ENCODE measurements at places on chromosomes 6 and 20.

GRCh38 chr6:158020272-158020711 lies 38.6 kb downstream of the SYNJ2 start:
- no peak for DNase-seq

DNA sequence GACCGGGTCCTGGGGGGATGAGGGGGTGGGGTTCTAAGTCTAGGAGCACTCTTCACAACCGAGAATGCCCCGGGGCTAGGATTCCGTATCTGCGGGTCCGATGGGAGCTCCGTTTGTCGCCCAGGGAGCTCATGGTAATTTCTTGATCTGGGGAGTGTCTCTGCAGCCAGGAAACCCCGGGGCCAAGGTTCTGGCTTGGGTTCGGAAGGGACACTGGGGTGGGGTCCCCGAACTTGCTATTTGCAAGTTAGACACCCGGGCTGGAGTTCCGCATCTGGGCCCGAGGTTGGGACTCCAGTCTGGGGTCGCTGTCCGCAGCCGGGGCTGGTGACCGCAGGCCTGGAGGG lies 397 bp downstream of the PEDS1 start:
- DNase-seq, result no peak

GRCh38 chr6:120198033-120198432 lies 848.5 kb upstream of the MAN1A1 start:
- no peak for DNase-seq

DNA sequence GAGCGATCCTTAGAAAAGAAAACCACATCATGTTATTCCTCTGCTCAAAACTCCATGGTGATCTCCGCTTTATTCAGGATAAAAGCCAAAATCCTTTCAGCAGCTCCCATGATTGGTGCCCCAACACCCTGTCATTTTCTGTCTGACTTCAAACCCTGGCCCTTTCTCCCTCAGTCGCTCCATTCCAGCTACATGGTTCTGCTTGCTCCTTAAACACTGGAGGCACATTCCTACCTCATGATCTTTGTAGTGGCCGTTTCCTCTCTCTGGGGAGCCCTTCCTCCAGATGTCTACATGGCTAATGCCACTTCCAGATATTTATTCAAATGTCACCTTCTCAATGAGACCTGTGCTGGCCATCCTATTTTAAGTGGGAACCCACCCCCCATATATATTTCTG lies 100.8 kb downstream of the CAP2 start:
- no peak for DNase-seq

DNA sequence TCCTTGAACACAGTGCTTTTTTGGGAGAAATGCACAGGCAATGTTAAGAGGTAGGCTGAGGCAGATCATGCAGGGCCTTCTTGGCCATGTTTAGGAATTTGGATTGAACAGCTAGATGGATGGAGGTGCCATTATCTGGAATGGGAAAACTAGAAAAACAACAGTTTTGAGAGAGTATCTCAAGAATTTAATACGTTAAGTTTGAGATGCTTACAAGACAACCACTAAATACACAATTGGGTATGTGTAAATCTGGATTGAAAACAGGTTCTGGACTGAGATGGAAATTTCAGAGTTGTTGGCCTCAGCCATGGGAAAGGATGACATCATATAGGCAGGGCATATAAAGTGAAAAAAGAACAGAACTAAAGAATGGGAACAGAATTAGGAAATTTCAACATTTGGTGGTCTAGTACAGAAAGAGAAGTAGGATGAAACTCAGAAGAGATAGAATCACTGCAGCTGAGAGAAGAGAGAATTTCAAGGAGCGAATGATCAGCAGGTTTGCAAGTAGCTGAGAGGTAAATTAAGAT lies 37.1 kb downstream of the NCOA7 start:
- DNase-seq, result no peak

DNA sequence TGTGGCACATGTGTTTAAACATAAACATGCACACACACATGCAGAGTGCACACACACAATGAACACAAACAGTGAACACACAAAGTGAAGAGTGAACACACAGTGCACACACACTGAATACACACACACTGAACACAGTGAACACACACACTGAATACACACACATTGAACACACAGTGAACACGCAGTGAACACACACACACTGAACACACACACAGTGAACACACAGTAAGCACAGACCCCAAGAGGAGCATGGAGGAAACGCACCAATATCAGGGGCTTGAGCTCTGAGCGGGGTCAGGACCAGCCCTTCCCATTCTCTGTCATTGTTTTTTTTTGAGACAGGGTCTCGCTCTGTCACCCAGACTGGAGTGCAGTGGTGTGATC lies 17.1 kb upstream of the HELZ2 start:
- no peak for DNase-seq

DNA sequence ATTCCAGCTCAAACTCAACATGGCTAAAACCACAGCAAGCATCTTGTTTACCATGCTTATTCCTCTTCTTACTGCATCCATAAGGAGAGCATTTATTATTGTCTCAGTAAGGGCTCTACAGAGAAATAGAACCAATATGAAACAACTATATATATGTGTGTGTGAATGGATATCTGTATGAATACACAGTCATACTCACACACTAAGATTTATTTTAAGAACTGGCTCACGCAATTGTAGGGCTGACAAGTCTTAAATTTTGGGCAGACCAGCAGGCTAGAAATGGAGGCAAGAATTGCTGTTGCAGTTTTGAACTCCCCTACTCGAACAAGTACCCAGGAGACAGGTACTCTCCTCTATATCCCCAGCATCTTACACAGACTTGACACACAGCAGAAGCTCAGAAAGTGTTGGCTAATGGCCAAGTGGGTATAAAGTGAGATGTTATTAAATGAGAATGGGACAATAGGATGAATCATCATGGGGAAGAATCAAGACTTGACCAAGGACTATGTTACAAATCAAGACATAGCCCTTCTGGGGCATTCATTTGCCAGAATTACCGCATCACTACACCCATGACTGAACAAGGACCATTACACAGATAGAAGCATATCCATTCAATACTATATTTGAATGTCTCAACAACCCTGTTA lies 13.0 kb downstream of the ZHX3 start:
- no peak for DNase-seq

GRCh38 chr6:109609737-109610136 lies 81.3 kb downstream of the AK9 start:
- no peak for DNase-seq

DNA sequence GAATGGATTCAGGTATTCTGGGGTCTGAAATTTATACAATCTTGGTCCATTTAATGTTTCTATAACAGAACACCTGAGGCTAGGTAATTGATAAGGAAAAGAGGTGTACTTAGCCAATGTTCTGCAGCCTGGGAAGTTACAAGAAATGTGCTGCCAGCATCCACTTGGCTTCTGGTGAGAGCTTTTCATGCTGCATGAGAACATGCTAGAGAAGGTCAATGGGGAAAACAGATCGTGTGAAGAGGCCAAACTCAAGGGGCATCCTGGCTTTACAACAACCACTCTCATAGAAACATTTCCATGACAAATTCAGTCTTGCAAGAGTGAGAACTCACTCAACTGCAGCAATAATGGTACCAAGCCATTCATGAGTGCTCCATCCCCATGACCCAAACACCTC lies 16.8 kb downstream of the IL22RA2 start:
- DNase-seq, result no peak

- DNase-seq, result no peak
Measured at GRCh38 chr6:34867484-34867883, 20.4 kb downstream of the TAF11 start.

DNA sequence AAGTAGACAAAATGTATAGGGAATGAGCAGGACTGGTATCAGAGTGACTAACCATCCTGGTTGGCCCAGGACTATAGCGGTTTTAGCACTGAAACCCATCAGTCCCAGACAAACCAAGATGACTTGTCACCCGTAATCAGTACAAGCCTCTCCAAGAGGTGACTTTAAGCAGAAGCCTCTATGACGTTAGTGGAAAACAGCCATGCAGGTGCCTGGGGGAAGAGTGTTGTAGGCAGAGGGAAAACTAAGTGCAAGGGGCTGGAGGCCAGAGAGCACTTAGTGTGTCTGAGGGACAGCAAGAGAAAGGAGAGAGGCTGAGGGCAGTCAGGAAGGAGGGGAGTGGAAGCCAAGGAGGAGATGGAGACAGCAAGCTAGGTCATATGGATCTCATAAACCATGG lies 2.1 kb downstream of the SGK2 start:
- no peak for DNase-seq

DNA sequence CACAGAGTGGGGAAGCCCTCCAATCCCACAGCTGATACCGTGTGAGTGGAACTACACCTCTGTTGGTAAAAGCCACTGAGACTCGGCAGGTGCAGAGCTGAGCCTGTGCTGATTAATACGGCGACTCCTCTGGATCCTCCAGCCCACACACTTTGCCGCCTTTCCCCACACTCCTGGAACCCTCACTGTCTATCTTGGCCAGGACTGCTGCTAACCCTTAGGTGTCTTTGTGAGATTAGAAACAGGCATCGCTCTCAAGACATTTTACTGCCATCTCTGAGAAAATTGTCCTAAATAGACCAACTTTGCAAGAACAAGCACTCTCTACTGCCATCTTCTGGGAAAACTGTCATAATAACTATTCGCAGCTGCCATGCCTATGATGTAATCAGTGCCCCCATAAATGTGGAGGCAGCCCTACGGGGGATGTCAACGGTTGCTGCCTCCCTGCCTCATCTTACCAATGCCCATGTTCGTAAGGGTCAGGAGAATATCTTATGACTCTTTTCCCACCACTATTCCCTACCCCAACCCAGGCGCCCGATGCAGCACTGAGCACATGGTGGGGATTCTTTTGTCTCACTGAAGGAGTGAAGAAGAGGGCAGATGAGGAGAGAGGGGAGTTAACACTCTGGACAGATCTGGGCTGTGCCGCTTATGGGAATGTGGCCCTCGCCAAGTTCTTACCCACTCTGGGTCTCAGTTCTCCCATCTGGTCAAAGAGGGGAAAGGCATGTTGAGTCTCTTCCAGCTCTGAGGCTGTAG lies 26.1 kb upstream of the KCNB1 start:
- peak; percentile 10 for DNase-seq

DNA sequence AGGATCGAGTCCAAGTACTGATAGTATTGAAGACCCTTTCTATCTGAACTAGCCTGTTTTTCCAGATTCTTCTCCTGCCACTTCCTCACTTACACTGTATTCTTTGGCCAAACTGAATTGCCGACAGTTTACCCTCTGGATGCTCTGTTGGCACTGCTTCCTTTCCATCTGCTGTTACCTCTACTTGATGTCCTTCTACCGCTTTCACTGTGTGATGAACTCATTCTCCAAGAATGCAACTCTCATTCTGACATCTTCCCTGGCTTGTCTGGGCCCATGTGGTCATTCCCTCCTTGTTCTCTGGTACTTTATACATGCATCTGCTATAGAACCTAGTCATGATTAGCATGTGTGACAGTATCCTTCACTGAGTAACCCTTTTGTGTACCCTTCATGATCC lies 16.3 kb downstream of the RPRD1B start:
- DNase-seq, result no peak

GRCh38 chr6:62640749-62641148 lies 354.7 kb upstream of the KHDRBS2 start:
- no peak for DNase-seq

- DNase-seq, result no peak
Measured at GRCh38 chr6:130069485-130069884, 51.1 kb downstream of the L3MBTL3 start.

- DNase-seq, result no peak
Measured at GRCh38 chr6:8014947-8015346, 49.2 kb downstream of the BLOC1S5 start.

GRCh38 chr20:21090111-21090618 lies 16.0 kb downstream of the LINC00237 start:
- no peak for DNase-seq
